D341Med (cell line): ENCODE measurements at places on chromosomes 1 and 21.

DNA sequence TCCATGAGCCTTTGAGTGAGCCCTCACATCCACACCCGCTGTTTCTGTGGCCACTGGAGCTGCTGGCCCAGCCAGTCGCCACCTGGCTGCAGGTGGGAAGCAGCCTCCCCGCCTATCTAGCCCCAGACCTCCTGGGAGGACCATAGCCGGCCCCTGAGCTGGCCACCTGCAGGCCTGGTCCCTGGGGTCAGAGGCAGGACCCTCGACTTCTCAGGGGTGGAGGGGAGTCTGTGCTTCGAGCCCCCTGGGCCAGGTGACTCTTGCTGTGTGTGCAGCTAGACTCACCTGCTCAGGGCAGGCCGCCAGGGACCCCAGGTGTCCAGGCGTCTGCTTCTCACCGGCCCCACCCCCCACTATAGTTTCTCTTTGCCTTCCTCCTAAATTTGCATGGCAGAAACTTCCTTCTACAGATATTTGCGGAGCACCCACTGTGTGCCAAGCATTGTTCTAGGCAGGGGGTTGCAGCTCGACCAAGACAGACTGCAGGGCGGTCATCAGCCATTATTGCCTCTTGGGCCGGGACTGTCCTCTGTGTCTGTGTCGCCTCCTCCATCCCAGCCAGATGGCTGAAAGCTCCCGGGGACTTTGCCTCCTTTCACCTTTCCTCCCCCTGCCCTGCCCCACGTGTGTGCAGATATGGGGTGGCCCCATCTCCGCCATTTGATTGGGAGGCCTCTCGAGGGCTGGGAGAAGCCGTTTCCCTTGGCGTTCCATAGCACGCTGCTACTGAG lies 27.3 kb downstream of the SPSB1 start:
- no peak for DNase-seq

DNA sequence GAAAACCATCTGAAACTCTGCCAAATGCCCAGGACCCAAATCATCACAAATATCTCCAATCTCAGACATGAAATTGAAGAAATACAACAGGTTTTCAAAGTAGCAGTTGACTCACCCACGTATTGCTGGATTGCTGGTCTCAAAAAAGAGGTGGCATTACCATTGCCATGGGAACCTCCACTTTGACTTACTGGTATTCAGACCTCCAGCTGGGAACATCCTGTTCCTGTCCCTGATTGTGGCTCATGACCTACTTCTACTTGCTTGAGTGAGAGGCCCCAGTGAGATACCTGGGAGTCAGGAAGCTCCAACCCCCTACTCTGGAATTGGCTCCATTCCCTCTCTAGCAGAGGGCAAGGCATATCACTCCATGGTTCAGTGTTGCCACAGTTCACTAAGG lies 64.6 kb downstream of the NMNAT2 start:
- no peak for DNase-seq

DNA sequence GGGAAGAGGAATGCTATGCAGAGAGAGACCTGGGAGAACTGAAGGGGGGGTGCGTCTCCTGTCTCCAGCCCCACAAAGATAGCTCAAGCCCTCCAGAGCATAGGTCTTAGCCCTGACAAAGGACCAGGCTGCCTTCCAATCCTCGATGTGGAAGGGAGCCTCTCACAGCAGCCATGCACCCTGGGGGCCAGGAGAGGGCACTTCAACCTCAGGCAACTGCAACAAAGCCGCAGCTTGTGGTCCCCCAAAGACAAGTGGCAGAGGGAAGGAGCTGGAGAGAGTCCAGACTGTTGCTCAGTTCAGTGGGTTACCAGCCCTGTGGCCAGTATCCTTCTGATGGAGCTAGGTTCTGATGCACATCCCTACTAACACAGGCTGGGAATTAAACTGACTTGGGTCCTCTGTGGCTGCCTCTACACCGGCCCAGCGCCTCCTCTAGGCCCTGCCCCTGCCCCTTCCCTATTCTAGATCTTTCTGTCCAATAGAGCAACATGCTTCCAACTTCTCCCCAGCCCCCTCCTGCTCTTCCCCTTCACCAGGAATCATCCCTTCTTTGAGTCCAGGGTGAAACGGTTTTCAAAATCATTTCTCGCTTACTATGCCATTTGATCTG lies 100.7 kb upstream of the SPATA6 start:
- peak; percentile 80 for DNase-seq

- no peak for DNase-seq
These were observed 132.5 kb upstream of the GPR52 start for GRCh38 chr1:174315239-174315638.

DNA sequence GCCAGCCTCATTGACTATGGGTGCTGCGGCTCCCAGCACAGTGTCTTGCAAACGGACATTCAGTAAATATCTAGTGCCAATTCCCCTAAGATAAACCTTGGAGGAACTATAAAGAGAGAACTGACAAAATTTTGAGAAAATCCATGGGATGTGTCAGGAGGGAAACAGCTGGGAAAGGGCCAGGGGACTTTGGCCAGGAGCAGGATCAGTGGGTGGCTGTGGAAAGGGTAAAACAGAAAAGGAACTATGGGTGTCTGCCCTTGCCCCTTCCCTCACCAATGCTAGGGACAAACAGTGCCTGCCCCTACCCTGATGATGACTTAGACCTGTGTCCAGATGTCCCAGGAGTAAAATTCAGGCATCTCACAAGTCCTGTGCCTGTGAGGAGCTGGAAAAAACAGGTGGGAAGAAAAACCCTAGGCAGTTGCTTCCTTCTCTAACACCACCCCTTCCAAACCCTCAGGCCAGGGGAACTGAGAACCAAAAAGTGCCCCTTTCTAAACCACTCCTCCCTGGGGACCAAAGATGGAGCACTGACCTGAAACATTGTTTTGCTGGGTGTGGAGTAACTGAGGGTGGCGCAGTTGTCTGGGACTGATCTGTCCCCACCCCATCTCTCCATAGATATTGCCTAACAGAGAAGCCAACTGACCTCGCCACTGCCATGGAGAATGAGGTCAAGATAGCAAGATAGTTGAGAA lies 22.1 kb upstream of the IFNAR2 start:
- no peak for DNase-seq

DNA sequence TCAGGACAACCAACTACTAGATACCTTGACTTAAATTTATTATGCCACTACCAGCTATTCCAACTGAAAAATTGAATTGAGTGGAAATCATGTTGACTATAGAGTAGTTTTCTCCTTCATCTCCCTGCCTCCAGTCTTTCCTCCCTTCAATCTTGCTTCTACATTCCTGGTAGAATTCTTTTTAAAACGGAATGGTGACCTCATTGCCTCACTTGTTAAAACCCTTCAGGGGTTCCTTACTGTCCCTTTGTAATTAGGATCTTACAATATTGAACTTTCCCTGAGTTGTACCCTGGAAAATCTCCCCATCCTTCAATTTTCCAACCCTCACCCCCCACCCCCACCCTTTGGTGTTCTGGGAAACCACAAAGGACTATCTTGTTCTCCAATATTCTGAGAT lies 82.8 kb upstream of the ZNF326 start:
- DNase-seq = no peak

DNA sequence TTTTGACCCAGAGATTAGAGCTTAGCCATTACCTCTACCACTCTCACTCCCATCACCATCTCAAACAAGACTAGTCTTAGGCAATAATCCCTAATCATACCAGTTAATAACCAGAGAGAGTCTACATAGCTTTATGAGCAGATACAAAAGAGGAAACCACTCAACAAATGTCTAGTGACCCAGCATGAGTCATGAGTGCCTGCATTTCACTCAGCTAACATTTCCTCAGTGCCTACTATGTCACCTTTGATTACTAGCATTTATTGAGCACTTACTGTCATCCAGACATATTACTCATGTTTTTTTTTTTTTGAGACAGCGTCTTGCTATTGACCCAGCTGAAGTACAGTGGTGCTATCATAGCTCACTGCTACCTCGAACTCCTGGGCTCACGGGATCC lies 35.9 kb upstream of the GALNT2 start:
- DNase-seq = no peak

DNA sequence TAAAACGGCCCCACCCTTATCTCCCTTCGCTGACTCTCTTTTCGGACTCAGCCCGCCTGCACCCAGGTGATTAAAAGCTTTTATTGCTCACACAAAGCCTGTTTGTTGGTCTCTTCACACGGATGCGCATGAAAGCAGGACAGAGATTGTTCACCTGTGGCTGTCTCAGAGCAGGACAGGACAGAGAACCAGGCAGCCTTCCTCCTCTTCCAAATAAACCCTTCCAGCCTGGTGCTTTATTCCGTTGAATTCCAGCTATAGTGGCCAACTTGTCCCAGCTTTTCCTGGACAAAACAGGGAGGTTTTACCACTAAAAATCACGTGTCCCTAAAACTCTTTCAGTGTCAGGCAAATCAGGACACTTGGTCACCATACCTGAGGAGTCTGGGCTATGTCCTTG lies 9.5 kb upstream of the DMRTB1 start:
- no peak for DNase-seq

DNA sequence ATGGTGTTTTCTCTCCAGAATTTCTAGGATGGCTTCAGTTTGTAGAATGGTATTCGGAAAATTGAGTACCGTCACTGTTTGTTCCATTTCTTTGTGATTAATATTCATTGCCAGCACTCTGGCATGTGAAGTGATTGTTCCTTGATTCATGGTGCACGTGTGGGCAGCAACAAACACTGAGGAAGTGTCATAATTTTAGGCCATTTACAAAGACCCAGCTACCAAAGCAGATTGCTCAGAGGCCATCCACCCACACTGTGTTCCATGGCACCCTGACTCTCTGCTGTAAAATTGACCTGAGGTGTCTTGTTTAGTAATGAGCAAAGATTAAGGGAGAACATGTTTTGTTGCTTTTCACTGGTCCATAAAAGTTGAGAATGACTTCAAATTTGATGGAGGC lies 250.9 kb upstream of the FMN2 start:
- DNase-seq = no peak

DNA sequence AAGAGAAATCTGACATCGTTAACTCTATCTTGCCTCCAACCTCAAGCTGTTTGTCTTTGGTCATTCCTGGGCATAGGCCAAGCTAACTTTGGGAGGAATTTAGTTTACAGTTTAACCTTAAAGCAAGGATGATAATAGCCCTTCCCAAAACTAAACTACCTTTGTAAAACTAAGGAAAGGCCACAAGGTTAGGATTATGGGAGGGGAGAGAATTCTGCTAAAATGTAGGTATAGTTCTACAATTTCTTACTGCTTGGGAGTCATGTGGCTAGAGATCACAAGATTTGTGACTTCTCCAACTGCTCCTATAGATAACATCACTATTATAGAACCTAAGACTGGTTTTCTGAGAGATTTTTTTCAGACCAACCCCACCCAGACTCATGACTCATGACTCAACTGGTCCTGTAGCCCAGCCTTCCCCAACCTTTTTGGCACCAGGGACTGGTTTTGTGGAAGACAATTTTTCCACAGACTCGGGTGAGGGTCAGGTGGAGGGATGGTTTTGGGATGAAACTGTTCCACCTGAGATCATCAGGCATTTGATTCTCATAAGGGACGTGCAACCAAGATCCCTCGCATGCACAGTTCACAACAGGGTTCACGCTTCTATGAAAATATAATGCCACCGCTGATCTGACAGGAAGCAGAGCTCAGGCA lies 70.7 kb upstream of the MUTYH start:
- no peak for DNase-seq

GRCh38 chr1:67735806-67736627 lies 51.0 kb downstream of the GADD45A start:
- no peak for DNase-seq

DNA sequence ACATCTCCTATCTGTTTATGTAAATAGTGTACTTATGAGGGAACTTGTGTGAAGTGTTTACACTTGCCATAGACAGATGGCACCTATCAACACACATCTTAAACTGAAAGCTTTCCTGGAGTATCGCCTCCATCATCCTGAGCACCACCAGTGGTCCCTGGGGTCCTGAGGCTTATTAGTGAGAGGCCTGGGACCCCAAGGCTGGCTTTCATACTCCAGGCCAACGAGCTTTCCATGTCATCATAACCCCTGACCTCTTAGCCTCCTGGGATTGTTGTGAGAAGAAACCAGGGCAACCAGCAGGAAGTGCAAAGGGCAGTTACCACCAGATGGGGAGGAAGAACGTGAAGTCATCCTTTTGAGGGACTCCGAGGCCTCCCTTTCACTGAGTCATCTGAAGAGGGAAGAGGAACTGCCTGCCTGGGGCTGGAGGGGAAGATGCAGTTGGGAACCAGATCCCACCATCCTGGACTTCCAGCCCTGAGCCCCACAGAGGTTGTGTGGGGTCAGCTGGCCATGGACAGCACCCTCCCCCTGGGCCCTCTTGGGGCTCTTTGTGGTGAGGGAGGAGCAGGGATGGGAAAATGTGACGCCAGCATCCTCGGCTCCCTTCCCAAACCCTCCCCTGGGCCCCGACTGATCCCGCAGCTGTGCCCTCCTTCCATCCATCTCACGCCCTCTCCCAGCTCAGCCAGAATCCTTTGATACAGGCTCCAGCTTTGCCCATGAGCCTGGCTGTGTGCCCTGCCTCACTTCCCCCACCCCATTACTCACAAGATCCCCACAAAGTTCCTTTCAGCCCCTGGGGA lies 5.8 kb downstream of the INKA2 start:
- DNase-seq = no peak

DNA sequence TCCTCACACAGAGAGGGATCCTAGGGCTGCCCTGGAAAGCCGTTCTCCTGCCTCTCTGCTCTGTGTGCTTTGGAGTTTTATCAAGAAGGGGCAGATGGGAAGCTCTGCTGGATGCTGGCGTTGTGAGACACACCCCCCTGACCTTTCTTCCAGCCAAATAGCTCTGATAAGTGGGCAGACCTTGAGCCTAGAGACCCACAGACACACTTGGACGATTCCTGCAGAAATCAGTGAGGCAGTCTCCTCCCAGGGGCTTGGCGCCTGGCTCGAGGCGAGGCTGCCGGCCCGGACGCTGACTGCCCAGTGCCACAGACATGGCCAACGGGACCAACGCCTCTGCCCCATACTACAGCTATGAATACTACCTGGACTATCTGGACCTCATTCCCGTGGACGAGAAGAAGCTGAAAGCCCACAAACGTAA lies at the start of gene MRAP:
MRAP (plus strand) TSS at position 198 of the 424 bp plus-strand sequence; CDS start at position 315, 117 bp downstream.
- no peak for DNase-seq

GRCh38 chr1:220516014-220516721 lies 11.8 kb upstream of the MARK1 start:
- DNase-seq = no peak

DNA sequence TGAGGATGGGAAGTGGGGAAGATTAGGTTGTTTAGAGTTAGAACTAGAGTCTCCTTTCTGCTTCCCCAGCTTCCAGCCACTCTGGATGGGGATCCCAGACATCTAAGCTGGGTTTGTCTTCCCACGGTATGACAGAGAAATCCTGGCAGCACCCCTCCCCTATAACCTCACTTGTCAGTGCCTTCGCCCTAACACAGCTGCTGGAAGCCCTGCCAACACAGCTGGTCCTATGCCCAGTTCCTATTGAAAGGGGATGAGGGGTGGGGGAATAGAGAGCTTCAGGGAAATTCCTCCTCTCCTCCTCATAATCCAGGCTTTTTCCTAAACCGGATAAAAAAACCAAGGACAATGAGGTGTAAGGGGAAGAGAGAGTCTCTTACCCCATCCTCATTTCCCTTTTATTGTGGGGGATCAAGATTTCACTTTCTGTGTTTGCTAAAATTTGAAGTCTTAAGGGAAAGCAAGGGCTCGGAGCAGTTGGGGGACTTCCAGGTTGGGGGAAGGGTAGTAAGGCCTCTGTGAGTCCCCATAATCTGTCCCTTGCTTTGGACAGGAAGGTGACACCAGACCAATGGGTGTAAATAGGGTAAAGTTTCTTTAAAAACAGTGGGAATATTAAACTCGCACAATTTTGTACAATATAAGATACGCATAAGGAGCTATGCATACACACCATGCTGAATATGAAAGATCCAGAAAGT lies 590 bp downstream of the TMOD4 start:
- DNase-seq = no peak

GRCh38 chr1:10398734-10399443 lies at the start of gene PGD:
PGD (plus strand) TSS chr1:10399064; CDS start chr1:10399118, 54 bp downstream.
- peak; percentile 98 for DNase-seq
